ENCODE measurements at places on chromosomes 12 and 14. TPM values are rescaled to one million over a fixed set of nuclear protein-coding genes. Genes with fewer than 3 reads are reported as not detected.

DNA sequence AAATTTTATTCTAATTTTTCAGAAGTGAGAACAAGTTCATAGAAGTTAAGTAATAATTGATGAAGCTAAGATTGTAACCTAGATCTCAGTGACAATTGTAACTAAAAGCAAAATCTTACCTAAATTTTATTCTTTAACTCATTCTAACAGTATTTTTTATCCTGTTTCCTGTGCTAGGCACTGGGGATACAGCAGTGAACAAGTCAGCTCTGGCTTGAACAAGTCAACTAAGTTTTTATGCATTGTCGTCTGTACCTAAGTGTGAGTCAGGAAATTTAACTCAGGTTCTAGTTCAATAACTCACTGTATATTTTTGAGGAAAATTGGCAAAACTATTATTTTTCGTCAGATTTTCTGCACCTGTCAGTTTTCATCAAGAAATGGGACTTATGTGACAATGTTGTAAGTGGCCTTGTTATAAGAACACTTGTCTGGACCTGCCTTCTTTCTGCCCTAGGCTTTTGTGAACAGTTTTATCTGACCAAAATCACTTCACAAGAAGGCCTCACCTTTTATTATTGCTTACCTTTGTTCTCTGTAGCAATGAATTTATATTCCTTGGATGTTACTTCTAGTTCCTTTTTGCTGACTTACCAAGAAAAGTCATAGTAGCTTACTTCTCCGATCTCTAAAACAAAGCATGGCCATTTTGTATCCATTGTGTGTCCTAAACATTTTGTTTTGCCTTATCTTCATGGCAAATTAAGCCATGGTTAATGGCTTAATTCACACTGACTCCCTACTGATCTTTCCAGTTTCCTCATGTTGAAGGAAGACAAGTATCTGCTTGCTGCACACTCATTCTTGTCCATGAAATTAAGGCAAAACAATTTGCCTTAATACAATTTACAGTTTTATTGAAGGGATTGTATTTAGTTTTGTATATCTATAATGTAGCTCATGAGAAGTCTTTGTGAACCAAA is 2.7 kb downstream of the TMTC3 start:
- DNase-seq, result no peak

DNA sequence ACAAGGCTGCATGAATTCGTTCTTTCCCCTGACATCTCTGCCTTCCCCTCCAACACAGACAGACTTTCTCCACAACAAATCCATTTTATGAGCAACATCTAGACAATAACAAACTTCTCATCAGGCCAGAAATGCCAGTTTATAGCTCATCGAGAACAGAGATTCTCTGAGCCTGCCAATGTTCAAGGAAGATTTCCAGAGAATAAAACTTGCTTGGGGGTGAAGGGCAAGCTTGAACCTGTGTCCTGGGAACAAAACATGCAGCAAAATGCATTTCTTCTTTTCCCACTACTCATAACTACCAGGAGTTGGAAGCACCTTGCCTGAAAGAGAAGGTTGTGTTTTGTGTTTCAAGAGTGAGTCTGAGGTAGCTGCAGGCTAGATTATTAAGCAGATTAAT is 6.8 kb downstream of the MAP1LC3B2 start:
- DNase-seq, result no peak

- no peak for DNase-seq
These were observed 123.6 kb downstream of the METTL25 start for GRCh38 chr12:82481954-82482353.

- no peak for DNase-seq
These were observed 498.9 kb downstream of the SLC6A15 start for GRCh38 chr12:84413656-84414055.

DNA sequence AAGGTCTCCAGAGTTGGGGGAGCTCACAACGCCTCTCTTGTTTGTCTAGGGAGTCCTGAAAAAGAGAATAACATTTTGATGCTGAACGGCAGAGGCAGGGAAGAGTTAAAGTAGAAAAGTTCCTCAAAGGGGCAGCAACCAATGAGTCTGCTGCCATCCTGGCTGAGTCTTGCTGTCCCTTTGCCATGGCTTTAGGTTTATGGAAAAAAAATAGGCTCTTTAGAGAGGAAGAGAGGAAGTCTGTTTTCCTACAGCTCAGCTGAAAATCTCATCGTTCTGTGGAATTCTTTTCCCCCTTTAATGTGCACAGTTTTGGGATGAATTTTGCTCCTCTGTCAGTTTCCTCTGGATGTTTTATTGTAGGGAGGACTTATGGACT is 314.8 kb upstream of the TBX3 start:
- DNase-seq, result no peak

Gene GMFB
- 56.5 TPM for polyA plus RNA-seq

Gene SMCO3
- polyA plus RNA-seq, result 0.13 TPM
